Activated CD4-positive, alpha-beta T cell treated with anti-CD3 and anti-CD28 coated beads, Interleukin-2, amount 10 ng/mL, durations not matched to agents 24 days and 14 days (primary cell): ENCODE measurements at places on chromosomes 5 and 9.

GRCh38 chr5:178249191-178249989, 16.8 kb upstream of the PHYKPL start:
- peak; percentile 73 for DNase-seq

DNA sequence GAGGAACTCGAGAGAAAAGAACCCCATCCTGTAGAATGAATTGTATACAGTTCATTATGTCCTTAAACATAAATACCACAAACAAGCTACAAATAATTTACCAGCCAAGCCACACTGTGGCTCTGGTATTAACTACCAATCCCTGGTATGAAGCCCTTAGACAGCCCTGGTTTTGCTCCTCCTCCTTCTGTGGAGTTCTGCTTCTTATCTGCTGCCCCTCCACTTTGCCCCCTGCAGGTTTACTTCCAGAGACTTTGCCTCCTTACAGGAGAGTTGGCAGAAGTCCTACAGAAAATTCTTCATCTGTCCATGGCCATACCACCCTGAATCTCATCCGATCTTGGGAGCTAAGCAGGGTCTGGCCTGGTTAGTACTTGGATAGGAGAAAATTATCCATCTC, 219.8 kb downstream of the ACTL7B start:
- no peak for DNase-seq

- no peak for DNase-seq
Measured at GRCh38 chr5:134714541-134714940, 23.8 kb upstream of the CAMLG start.

DNA sequence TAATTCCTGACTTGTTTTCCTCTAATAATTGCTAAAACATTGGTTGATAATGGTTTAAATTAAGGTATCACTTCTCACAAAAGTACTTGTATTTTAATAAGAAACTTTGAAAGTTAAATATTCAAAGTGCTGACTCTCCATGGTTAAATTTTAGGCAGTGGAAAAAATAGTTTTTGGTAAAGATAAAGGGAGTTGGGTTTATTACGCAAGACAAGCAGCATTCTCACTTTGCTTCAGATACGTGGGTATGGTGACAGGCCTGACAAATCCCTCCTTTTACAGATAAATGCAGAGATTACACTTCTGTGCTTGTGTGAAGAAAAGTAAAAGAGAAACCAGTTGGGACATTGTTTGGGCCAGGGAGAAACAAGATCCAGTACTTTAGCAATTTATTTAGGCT, 14.5 kb upstream of the FAM170A start:
- no peak for DNase-seq

DNA sequence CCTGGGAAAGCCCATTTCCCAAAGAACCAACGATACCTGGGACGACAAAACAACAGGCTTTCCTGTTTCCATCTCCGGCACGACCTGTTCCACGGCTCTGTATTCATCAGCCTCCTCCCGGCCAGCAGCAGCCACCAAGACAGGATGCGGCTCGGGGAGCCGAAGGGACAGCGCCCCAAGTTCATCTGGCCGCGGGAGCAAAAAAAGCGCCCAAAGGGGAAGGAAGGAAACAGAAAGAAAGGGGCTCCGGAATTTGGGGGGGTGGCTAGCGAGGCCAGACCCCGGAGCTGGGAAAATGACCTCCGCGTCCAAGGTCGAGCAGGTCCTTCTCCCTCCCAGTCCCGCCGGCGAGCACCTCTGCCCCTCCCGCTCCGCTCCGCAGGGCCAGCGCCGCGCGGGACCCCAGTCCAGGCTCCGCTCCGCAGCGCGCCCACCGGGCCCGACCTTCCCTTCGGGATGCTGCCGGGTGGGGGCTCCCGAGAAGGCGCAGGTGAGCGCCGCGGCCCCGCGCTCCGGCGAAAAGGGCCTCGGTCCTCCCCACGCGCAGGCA, 608 bp downstream of the ELOVL7 start:
- DNase-seq, result peak; percentile 65

GRCh38 chr5:113221294-113222176, 213.3 kb downstream of the TSSK1B start:
- no peak for DNase-seq

- no peak for DNase-seq
Measured at GRCh38 chr5:141816598-141817399, 61.4 kb downstream of the PCDH1 start.

DNA sequence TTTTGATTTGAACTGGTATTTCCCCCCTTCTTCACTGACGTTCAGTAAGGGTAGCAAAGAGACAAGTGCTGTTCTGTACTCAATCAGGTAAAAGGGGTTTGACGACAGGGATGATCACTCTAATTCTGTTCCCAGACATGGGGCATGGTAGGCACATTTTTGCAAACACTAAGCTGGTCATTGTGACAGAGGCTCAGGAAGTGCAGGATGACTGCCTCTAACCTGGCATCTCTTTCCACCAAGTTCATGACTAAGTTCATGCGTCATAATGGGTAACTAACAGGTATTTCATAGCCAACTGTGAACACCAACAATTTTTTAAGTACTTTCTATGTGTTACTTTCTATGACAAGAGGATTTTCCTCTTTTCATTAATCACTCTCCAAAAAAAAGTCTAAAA, 166.5 kb downstream of the MAPKAP1 start:
- no peak for DNase-seq

DNA sequence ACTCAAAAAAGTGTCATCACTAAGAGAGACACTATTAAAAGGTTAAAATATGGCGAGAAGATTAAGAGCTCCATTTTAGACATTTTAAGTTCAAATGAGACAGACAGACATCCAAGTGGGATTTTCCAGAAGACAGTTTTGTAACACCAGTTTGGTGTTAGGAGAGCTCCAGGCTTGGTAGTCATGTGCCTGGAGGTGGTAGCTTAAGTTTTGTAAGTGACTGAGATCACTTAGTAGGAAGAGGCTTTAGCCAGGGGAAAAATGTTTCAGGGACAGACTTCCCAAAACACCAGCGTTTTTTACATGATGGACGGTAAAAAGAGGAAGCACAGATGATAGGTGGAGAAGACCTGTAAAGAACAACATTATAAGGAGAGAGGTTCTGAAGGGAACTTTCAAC, 150.3 kb downstream of the GIN1 start:
- no peak for DNase-seq

GRCh38 chr9:137158625-137159024, 11.2 kb downstream of the LRRC26 start:
- no peak for DNase-seq

DNA sequence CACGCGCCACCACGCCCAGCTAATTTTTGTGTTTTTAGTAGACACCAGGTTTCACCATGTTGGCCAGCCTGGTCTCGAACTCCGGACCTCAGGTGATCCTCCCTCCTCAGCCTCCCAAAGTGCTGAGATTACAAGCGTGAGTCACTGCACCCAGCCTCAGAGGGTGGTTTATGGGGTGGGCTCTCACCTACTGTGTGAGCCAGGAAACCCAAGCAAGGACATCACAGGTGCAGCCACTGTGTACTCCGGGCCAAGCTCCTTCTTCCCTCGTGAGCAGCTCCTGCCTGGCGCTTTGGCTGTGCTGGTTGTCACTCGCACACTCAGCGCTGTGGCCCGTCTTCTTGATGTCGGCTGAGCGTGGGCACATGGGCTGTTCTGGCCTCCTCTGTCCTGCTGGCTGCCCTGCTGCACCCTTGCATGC, 70.1 kb downstream of the WNK2 start:
- DNase-seq, result no peak

DNA sequence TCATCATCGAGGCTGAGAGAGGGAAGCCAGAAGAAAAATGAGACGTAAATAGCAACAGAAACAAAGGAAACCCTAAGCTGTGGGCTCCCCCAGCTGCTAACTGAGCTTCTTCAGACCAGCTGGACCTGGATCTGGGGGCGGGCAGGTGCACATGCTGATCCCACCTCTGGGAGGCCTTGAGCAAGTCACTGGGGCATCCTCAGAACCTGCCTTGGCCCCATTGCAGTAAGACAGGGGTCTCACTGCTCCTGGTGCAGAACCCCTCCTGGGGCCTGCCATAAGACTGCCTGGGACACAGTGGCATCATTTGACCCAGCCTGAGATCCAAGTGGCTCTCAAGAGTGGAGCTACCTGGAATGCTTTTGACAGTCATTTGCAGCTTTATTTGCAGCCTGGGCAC, 77.4 kb downstream of the PHF2 start:
- DNase-seq, result no peak

DNA sequence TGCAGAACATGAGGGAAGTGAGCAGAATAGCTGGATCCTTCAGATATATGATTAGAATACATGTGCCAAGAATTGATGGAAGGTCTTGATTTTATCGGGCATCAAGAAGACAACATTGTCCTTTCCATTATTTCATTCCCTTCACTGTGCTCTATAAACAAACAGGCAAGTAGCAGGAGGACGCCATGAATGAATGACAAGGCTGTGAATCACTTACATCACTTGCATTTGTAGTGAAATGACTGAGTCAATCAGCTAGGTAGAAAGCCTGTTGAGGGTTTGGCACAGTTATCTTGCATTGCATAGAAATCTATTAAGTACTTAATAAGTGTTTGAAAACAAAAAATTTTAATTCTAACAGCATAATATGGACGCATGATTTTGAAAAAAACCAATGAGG, 548.8 kb upstream of the IZUMO3 start:
- DNase-seq, result no peak

DNA sequence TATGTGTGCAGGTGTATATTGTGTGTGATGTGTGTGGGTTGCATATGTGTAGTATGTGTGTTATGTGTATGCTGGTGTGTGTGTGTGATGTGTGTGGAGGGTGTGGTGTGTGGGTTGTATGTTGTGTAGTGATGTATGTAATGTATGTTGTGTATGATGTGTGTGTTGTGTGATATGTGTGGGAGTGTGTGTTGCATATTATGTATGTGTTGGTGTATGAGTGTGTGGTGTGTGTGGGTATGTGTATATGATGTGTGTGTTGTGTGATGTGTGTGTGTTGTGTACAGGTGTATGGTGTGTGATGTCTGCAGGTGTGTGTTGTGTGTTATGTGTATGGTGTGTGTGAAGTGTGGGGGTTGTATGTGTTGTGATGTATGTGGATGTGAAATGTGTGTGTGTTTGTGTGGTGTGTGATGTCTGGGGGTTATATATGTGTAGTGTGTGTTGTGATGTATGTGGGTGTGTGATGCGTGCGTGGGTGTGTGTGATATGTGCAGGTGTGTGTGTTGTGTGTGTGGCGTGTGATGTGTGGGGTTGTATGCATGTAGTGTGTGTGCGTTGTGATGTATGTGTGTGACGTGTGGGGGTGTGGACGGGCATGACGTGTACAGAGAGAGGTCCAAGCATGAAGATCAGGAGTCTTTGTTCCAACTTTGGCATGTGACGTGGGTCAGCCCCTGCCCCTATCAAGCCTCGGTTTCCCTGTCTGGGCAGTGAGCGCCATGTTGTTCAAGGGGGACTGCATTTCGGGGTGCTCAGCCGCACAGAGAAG, 8.5 kb upstream of the CRB2 start:
- DNase-seq, result no peak

GRCh38 chr5:73496984-73497457, 1.2 kb upstream of the BTF3 start:
- DNase-seq, result no peak

- DNase-seq, result no peak
Measured at GRCh38 chr5:14854799-14855198, 16.8 kb downstream of the ANKH start.

- no peak for DNase-seq
Measured at GRCh38 chr5:39049315-39049714, 24.9 kb downstream of the RICTOR start.

DNA sequence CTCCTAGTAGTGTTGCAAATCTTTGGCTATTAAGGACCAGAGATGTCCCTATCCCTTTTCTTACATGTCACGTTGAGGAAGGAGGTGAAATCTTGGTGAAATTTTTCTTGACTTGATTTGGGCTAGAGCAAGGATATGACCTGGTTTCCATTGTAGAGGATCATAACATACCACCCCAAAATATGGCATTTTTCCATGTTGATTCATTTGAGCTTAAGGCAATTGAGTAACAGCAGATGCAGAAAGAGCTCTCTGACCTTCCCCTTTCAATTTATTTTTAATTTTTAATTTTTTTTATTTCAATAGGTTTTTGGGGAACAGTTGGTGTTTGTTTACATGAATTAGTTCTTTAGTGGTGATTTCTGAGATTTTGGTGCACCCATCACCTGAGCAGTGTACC, 61.2 kb upstream of the MAP1B start:
- no peak for DNase-seq

DNA sequence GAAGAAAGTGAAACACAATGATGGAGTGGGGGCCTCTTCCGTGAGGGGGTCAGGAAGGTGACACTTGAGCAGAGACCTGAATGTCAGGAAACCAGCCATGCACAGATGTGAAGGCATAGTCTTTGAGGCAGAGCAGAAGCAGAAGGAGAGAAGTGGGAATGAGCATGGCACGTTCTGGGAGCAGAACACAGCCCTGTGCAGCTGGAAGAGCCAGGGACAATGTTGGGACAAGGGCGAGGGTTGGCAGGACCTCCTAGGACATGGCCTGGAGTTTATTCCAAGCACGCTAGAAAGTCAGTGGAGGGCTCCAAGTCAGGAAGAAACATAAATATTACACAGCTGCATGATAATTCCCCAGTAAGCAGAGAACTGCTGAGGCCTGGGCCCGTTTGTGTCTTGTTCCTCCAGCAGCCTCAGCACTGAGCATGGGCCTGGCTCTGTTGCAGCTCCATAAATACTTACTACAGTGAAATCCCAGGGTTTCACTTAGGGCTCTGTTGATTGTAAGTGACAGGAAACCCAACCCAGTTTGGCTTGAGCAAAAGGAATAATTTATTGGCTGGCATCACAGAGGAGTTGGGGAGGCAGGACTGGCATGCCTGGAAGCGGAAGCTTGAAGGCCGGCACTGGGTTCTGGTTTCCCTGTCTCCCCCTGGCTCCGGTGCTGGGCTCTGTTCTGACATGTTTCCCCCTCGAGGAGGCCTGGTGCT, 66.2 kb downstream of the MVB12B start:
- no peak for DNase-seq

- DNase-seq, result no peak
Measured at GRCh38 chr5:124180875-124181461, 565.5 kb downstream of the ZNF608 start.

- DNase-seq, result no peak
Measured at GRCh38 chr5:79729679-79730078, 40.0 kb downstream of the CMYA5 start.

- peak; percentile 38 for DNase-seq
Measured at GRCh38 chr5:10227379-10227778, 22.3 kb downstream of the ATPSCKMT start.

- peak; percentile 77 for DNase-seq
Measured at GRCh38 chr9:134738869-134739659, 97.5 kb downstream of the COL5A1 start.

GRCh38 chr9:649128-650074, 192.1 kb upstream of the DMRT1 start:
- DNase-seq, result no peak

DNA sequence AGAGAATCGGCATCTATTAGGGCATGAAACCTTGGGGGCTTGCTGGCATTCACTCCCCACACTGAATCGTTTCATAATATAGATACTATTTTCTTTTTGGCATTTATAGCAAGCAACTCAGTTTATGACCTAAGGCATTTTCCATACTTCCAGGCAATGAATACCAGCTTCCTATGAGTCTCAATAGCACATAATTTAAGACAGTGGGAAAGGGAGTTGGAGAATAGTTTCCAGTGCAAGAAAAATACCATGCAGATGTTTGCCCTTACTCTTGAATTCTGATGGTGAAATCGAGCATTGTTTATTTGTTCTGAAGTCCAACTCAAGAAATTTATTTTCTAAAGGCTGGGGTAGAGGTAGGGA, 175.8 kb upstream of the KLF9 start:
- no peak for DNase-seq

GRCh38 chr5:111439473-111440075, 72.8 kb downstream of the STARD4 start:
- DNase-seq, result no peak
